ENCODE measurements at places on chromosomes 2 and 18.

GRCh38 chr2:70938586-70938950 is 2.9 kb downstream of the ATP6V1B1 start:
- DNase-seq, result no peak

DNA sequence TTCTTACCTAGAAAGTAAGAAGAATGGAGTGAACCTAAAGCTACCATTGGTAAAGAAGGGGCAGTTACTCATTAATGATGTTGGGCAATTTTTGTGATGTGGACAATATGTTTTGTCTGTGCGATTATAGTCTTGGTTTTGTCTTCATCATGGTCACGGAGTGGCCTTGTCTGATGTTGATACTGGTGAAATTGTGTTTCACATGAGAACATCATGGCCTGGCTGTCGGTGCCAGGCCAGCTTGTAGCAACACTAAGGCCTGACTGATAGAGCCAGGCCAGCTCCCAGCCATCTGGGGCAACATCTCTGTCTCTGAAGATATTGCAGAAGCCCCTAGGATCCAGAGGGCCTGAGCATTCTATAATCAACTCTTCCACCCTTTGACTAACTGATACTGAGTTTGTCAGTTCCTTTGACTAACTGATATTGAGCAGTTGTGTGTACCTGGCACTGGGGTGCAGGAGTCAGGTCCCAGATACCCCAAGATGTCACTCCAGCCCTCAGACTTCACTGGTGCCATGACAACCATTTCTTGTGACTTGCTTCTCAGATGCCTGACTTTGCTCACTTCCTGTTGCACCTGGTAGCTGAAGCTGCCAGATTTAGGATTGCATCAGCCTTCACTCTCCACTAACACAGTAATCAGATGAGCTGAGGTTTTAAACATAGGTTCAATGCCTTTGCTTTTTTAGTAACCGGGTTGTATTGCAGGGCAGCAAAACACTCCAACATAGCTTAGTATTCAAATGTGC is 62.5 kb downstream of the RPIA start:
- no peak for DNase-seq

DNA sequence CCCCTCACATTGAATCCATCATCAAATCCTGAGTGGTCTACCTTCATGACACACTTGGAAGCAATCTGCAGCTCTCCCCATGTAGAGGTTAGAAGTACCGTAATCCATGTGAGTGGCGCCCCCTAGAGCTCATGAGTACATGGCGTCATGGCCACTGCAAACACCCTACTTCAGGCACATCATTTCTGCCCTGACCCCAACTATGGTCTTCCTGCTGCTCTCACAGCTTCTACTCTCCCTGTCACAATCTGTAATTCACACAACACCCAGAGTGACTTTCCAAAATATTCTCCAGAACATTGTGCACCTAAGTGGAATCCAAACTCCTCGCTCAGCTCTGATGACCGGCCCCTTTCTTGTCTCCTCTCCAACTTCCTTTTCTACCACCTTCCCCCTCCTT is 141.9 kb downstream of the ANKRD44 start:
- no peak for DNase-seq

DNA sequence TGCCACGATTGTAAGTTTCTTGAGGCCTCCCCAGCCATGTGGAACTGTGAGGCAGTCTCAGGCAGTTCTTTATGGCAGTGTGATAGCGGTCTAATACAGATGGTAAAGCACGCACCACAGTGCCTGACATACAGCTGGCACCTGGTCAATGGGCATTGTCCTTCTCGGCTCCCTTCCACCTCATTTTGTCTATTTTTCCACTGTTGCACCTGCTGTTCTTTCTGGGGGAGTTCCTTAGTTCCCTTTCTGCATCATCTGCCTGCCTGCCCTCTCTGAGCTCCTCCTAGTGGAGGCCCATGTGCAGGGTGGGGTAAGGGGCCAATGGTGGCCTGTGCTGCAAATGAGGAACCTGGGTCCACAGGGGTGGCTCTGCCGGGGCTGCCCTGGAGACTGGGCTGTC is 157.6 kb downstream of the LPIN1 start:
- DNase-seq, result no peak

DNA sequence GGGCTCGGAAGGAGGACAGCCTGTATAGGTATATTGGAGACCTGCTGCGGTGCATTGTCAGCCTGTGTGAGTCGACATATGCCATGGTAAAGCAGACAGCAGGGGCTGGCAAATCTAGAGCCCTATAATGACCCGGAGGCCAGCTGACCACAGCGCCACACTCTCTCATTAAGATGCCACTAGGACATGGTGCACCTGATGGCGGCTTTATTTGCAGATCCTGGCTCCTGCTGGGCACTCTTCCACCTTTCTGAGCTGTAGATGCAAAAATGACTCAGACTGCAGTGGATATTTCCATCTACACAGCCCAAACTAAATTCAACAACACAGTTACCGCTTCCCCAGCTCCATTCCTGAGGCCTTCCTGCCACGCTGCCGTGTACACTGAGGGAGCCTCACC is 389.9 kb downstream of the TNS1 start:
- DNase-seq, result no peak

DNA sequence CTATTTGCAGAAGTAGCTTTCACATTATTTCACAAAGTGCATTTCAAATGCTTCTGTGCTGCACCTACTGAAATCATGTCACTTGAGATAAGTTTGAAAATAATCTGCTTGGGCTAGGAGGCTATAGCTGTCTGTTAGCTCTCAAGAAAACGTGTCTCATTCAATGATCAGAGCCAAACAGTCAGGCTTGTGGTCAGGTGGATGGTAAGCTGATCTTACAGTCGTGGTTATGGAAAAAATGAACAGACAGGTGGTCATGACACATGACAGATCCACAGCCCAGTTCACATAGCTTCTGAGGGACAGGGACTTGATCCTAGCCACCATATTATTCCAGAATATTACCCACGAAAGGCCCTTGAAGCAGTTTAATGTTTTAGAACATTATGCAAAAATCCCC is 26.5 kb upstream of the RFX8 start:
- no peak for DNase-seq

DNA sequence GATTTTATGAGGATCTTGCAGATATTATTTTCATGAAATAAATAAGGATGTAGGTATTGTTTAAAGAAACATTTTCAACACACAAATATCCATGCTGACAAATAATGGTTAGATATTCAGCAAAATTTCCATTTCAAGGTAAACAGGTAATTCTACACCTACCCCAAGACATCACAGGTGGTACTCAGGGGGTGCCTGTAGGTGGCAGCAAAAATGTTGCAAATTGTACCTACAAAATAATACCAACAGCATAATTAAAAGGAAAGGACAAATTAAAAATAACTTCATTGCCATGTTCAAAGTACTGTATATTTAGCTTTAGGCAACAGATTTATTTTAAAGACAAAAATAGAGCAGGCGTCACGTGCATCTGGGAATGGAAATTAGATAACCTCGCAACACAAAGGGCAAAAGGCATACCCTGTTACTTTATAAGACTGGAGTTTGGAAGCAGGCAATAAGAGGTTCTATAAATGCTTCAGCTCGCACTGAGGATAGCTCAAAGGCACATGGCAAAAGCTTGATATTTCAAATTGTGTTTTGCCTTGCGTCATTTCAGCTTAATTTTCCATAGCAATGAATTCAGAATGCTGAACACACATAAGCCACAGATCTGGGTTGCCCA is 630.5 kb downstream of the TDRD15 start:
- no peak for DNase-seq

- no peak for DNase-seq
Observed at GRCh38 chr18:63260380-63260754, 59.2 kb downstream of the BCL2 start.

- no peak for DNase-seq
Observed at GRCh38 chr2:229714080-229714735, at the start of gene DNER. Gene DNER, minus strand, starts transcription at chr2:229714555. Its CDS starts 132 bp downstream, at chr2:229714423.

GRCh38 chr2:241859436-241860183 is 916 bp upstream of the PDCD1 start:
- no peak for DNase-seq

DNA sequence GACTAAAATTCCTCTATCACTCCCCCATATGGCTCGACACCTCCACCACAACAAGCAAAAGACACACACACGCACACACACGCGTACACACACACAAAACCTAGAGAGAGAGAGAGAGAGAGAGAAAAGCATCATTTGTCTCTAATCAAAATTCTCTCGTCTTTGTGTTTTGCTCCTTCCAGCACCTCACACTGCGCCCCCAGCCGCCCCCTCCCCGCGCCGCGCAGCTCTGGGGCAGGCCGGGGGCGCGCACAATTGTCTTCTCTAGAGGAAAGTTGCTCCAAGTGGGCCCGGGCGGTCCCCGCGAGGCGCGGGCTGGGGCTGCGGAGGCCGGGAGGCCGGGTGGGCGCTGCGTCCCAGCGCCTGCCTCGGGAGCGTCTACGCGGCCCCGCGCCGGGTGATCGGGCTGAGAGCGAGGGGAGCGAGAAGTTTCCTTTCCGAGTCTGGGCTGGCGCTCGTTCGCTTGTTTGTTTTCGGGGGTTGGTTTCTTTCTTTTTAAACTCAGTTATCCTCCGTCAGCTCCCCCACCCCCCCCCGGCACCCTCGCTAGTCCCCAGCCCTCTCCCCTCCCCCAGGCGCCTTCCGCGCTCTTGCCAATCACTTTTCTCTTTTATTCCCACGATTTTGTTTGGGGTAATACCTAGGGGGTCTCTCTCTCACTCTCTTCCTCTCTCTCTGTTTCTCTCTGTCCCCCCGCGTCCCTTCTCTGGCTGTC is 4.1 kb downstream of the ZEB2 start:
- DNase-seq, result no peak

GRCh38 chr2:205462681-205463345 is 219.5 kb upstream of the NRP2 start:
- DNase-seq, result no peak

Data from cortex of kidney (tissue), 1 donor.